ELR (cell line): ENCODE measurements at places on chromosomes 6 and 20.

DNA sequence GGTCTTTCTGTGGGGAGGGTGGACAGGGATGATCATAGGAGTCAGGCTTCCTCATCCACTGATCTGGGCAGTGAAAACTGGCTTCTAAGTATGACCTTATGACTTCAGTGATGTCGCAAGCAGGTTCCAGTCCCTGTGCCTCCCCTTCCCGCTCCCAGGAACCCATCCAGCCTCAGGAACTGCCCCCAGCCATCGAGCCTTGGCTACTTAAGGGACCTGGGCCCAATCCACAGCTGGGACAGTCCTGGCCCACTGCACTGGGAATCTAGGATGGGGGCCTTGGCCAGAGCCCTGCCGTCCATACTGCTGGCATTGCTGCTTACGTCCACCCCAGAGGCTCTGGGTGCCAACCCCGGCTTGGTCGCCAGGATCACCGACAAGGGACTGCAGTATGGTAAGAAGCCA is at the start of gene LBP:
LBP (plus strand) TSS at position 236 of the 405 bp plus-strand sequence; CDS start at position 271, 35 bp downstream.
- DNase-seq = no peak

DNA sequence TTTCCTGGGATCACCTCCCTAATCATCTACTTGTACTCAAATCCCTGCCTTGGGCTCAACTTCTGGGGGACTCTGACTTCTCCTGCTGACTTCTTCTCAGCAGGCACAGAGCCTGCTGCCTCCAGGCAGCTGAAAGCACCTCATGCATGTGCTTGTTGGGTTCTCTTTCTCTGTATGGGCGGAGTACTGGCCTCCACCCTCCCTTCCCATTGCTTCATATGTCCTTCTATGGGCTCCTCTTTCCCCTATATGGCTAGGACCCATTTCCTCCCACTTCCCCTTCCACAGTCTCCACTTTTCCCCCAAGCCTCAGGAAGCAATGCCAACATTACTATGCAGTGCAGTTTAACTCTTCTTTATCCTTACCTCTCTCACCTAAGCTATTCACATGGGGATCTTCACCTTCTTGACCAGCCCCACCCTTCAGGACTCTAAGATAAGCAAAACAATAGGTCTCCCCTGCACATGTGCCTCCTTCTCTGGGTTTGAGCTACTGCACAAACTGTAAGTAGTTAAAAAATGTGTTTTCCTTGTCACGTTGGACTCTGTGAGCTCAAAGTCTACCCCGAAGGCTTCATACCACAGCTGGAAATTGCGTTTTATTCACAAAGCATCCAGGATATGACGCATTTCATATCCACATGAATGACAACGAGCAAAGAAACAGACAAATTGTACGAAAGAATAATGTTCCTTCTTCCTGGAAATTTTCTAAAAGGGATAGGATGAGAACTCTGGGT is 93.7 kb downstream of the CDS2 start:
- peak; percentile 10 for DNase-seq

DNA sequence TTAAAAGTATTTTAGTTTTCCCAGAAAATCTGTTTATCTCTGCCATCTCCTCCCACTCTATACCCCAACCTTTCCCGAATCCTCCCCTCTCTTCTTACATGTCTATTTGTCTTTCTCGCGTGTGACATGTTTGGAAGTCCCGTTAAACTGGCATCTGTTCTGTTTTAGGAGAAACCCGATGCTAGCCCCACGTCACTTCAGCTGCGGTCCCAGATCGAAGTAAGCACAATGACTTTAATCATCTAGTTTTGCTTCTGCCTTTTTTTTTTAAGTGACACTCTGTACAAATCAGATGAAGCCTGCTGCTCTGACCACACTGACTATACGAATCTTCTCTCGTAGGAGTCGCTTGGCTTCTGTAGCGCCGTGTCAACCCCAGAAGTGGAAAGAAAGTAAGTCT is 97.4 kb downstream of the SASH1 start:
- DNase-seq = no peak

DNA sequence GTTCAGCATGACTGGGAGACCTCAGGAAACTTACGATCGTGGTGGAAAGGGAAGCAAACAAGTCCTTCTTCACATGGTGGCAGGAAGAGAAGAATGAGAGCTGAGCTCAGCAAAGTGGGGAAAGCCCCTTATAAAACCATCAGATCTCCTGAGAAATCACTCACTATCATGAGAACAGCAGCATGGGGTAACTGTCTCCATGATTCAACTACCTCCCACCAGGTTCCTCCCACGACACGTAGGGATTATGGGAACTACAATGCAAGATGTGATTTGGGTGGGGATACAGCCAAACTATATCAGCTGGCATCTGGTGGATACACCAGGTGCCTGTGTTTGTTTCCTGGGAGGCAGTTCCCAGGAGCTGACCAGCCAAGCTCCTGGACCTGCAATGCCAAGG is 4.9 kb downstream of the DDO start:
- no peak for DNase-seq

DNA sequence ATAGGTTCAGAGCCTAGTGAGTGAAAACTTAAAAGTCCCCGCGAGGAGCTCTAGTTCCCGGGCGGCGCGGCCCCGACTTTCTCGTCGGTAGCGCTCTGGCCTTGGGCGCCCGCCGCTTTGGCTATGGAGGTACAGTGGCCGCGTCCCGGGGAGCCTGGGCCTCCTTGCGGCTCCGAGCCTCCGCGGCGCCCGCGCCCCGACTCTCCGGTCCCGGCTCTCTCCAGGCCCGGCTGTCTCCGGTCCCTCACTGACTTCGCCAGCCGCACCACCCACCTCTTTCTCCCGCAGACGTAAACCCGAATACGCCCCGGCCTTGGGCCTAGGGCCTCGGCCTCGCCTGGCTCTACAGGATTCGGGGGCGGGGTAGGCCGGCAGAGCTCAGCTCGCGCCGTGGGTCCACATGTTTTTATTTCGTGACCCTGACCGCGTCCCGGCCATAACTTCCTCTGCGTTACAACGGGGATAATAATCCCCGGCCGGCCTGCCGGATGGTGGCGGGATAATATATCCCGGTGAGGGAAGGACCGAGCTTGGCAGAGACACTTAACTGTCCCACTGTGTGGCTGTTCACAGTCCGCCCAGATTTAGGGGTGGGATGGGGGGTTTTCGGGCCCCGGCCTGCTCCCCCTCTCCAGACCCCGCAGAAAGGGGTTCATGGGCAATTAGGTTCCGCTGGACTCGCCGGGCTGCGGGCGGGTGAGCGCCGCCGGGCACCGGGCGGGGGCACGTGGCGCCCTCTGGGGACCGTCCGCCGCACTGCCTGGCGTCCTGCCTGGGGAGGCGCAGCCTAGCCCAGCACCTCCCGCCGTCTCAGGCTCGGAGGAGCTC is 10.0 kb upstream of the TBX18 start:
- peak; percentile 60 for DNase-seq

DNA sequence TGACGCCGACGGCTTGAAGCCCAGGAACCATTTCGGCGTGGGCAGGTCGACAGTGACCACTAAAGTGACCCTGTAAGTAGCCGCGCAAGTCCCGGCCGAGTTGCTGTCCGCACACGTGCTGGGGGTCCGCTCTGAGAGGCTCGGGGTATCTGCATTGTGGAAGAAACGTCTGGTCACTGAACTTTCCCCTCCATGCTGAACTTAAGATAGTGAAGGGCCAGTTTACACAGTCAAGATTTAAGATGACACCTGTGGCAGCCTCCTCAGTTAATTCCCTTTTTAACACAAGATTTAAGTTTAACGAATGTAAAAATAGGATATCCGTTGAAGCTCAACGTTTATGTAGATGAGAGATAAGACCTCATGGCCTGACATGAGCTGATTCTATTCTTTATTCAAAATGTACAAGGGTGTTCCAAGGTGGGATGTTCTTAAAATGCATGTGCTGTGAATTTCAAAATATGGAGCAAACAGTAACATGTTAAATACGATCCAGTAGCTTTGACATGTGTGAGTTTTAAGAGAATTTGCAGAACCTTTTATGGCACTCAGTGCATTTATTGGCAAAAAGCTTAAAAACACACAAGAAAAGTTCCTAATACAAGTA is 116.2 kb downstream of the RTN4IP1 start:
- DNase-seq = no peak
